Vagina (tissue), 2 donors: ENCODE measurements at places on chromosomes 6 and 20. TPM values are rescaled to one million over a fixed set of nuclear protein-coding genes. Genes with fewer than 3 reads are reported as not detected.
A peak's percentile ranks its signal among the peaks of the same experiment; 100 is the strongest.

GRCh38 chr20:4050203-4050980, 35.0 kb upstream of the RNF24 start:
- no peak overlapping the region for H3K4me3 ChIP-seq
- no peaks in the 10 kb centered on the region for H3K27me3 ChIP-seq
- H3K4me1 ChIP-seq, result no peaks in the 10 kb centered on the region

DNA sequence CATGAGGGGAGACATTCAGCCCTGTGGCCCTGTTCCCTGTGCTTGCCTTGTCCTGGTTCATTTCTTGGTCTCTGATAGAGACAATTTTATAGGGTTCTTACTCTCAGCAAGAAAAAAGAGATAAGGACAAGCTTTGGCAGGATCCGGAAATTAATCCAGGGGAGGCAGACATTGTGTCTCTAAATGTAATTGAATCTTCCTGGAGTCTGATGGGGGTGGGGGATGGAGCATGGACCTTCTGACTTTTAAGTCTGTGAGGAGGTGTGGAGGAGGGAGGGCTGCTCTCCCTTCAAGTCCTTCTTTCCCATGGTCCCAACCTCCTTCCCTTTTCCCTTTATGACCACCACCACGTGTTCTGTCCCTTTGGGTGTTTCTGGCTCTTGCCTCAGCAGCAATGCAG, 512.7 kb downstream of the DHX35 start:
- no peaks in the 10 kb centered on the region for H3K4me1 ChIP-seq
- H3K4me3 ChIP-seq, result no peak overlapping the region
- DNase-seq, result no peak
- no peak overlapping the region for H3K27ac ChIP-seq

DNA sequence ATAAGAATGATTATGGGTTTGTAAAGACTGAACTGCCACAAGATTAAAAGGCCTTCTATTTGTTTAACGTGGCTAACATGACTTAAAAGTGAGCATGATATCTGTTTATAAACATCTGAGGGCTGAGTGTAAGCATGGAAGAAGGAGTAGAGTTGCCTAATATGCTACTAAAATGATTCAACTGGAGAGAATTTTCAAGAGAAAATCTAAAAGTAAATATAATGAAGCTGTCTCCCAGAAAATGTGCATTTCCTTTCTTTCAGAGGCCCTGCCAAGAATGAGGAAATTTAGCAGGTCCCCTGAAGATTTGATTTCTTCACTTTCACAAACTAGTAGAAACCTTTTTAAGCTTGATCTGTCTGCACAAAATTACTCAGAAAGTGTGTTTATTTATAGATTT, 4.2 kb upstream of the EYA4 start:
- no peaks in the 10 kb centered on the region for H3K27me3 ChIP-seq
- no peak for DNase-seq
- H3K36me3 ChIP-seq, result no peaks in the 10 kb centered on the region
- no peak overlapping the region for H3K4me3 ChIP-seq
- no peak overlapping the region for H3K27ac ChIP-seq

DNA sequence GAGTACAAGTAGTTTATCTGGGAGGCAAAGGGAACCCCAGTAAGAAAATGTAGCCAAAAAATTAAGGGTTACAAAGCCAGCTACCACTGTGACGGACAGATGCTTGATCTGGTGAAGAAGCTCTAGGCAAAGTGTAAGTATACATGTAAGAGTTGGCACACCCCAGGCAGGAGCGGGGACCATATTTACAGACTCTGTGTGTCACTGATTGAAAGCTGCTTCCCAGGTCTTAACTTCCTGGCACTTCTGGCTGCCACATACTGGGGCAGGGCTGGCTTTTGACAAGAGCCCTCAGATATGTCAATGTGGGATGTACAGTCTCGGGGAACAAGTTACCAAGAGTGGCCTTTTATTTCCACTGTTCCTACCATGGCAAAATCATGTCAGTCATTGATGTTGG, 48.0 kb upstream of the BCLAF1 start:
- H3K36me3 ChIP-seq, result no peaks in the 10 kb centered on the region
- no peaks in the 10 kb centered on the region for H3K4me1 ChIP-seq
- H3K27ac ChIP-seq, result no peak overlapping the region
- no peak overlapping the region for H3K4me3 ChIP-seq

DNA sequence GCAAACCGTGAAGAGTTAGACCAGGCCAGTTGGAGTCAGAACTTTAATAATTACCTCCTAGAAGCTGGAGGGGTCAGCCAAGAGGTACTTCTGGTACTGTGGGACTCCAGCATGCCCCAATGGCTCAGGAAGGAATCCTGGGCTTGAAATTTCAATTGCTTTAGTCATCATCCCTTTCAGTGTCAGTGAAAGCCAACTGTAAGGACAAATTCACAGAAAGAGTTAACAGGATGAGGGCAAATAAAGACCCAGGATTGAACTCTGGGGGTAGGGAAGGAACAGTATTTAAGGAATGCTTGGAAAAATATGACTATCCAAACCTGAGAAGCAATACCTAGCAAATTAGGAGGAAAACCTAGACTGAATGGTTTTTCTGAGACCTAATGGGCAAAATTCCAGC, 735.1 kb upstream of the MARCKS start:
- DNase-seq, result no peak
- H3K4me1 ChIP-seq, result peaks cover 11% of the 10 kb centered on the region
- H3K27me3 ChIP-seq, result no peaks in the 10 kb centered on the region
- no peak overlapping the region for H3K27ac ChIP-seq
- H3K36me3 ChIP-seq, result no peaks in the 10 kb centered on the region

DNA sequence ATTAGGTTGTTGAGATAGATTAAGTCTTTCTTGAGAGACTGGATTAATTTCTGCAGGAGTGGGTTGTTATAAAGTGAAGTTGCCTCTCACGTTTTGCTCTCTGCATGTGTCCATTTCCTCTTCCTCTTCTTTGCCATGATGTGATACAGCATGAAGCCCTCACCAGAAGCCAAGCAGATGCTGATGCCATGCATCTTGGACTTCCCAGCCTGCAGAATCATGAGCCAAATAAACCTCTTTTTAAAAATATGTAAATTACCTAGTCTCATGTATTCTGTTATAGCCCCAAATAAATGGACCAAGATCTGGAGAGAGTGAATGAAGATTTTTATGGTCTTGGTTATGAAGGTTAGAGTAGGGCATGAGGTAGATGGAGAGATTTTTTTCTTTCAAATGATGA, 111.6 kb upstream of the MAN1A1 start:
- no peak for DNase-seq
- no peaks in the 10 kb centered on the region for H3K36me3 ChIP-seq
- no peaks in the 10 kb centered on the region for H3K4me1 ChIP-seq
- H3K27ac ChIP-seq, result no peak overlapping the region

DNA sequence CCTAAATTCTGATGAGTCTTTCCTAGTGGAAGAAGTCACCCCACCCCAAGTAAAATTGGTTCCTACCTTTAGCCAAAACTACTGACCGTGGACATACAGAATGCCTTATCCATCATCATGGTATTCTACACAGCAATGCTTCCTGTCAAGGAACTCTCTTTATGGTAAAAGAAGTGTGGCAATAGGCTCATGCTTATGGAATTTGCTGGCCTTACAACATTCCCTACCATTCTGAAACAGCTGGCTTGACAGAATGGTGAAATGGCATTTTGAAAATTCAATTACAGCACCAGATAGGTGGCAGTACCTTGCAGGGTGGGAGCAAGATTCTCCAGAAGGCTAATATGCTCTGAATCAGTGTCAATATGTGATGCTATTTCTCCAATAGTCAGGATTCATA, 41.8 kb upstream of the BACH2 start:
- no peak overlapping the region for H3K27ac ChIP-seq
- H3K4me3 ChIP-seq, result no peak overlapping the region
- DNase-seq, result no peak
- no peaks in the 10 kb centered on the region for H3K4me1 ChIP-seq
- no peaks in the 10 kb centered on the region for H3K27me3 ChIP-seq

The SAMD5 gene
- total RNA-seq, result 3.2 TPM

DNA sequence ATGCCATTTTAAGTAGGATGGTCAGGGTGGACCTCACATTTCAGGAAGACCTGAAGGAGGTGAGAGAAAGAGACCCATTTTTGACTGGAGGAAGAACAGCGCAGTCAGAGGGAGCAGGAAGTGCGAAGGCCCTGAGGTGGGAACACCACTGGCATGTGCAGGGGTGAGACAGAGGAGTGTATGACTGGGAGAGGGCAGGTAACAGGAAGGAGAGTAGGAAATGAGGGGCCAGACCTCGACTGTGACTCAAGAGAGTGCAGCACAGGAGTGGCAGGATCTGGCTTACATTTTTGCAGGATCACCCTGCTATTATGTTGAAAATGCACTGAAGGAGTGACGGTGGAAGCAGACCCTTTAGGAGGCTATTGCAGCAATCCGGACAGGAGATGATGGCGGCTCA, 117.7 kb upstream of the CDYL start:
- H3K4me1 ChIP-seq, result no peaks in the 10 kb centered on the region
- no peaks in the 10 kb centered on the region for H3K27me3 ChIP-seq
- no peak overlapping the region for H3K4me3 ChIP-seq

DNA sequence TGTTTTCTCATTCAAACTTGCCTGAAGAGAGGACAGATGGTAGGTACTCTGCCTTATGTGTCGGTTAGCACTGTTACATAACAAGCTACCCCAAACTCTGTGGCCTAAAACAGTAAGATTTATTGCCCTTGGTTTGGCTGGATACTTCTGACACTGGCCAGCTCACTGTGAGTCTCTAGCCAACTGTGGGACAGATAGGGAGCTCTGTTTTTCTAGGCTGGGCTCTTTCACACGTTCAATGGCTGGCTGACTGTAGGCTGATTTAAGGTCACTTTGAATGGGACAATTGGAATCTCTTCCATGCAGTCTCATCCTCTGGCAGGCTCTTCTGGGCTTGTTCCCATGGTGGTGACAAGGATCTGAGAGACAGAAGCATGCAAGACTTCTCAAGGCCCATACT, 39.4 kb upstream of the JAG1 start:
- H3K36me3 ChIP-seq, result no peaks in the 10 kb centered on the region
- H3K27me3 ChIP-seq, result no peaks in the 10 kb centered on the region
- no peak overlapping the region for H3K4me3 ChIP-seq

GRCh38 chr20:9506280-9506821, 8.0 kb upstream of the LAMP5 start:
- no peak for DNase-seq
- H3K27ac ChIP-seq, result no peak overlapping the region
- peaks cover 11% of the 10 kb centered on the region for H3K4me1 ChIP-seq
- no peaks in the 10 kb centered on the region for H3K27me3 ChIP-seq
- no peaks in the 10 kb centered on the region for H3K36me3 ChIP-seq

The IL17F gene
- not detected for total RNA-seq

The PNPLA1 gene
- total RNA-seq, result not detected

GRCh38 chr20:41643504-41643938, 25.3 kb upstream of the CHD6 start:
- H3K27me3 ChIP-seq, result no peaks in the 10 kb centered on the region
- no peak overlapping the region for H3K4me3 ChIP-seq

DNA sequence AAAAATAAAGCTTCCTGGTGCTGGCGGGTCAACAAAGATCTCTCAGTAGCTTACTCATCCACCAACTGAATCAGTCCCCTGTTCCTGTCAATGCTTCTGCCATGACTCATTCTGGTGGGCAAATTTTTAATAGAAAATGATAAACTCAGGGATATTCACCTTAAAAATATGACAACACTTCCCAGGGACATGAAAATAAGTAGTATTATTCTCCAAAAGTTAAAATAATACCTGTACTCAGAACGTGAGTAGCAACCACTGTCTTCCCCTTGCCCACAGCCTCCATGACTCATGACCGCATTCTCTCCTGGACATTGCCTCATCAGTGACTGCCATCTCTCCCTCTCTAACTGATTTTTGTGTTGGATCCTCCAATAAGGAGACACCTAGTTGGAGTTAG, 552.3 kb downstream of the KIF16B start:
- DNase-seq, result no peak
- H3K36me3 ChIP-seq, result no peaks in the 10 kb centered on the region
- H3K4me3 ChIP-seq, result no peak overlapping the region
- no peaks in the 10 kb centered on the region for H3K4me1 ChIP-seq

GRCh38 chr6:169156108-169156792, 97.4 kb downstream of the THBS2 start:
- H3K27me3 ChIP-seq, result no peaks in the 10 kb centered on the region
- DNase-seq, result peak; percentile 74
- no peak overlapping the region for H3K4me3 ChIP-seq

The MMP24 gene
- 0.98 TPM for total RNA-seq

The LY6G6C gene
- not detected for total RNA-seq

GRCh38 chr6:42879372-42880239, at the start of gene RPL7L1:
Gene RPL7L1 (plus strand): TSS chr6:42879616. CDS start chr6:42879911, 295 bp downstream.
- H3K36me3 ChIP-seq, result no peaks in the 10 kb centered on the region
- no peaks in the 10 kb centered on the region for H3K27me3 ChIP-seq
- H3K4me1 ChIP-seq, result peaks cover 29% of the 10 kb centered on the region
- peak within 1 kb of the TSS; percentile 92 for H3K27ac ChIP-seq
- no peak for DNase-seq
- H3K4me3 ChIP-seq, result peak within 1 kb of the TSS; percentile 78

GRCh38 chr6:91868539-91869202, 1281.8 kb upstream of the MAP3K7 start:
- no peaks in the 10 kb centered on the region for H3K27me3 ChIP-seq
- no peak for DNase-seq
- no peak overlapping the region for H3K4me3 ChIP-seq
- H3K4me1 ChIP-seq, result no peaks in the 10 kb centered on the region
- H3K27ac ChIP-seq, result no peak overlapping the region
